Naive thymus-derived CD8-positive, alpha-beta T cell (primary cell): ENCODE measurements at places on chromosomes 3 and 15.

DNA sequence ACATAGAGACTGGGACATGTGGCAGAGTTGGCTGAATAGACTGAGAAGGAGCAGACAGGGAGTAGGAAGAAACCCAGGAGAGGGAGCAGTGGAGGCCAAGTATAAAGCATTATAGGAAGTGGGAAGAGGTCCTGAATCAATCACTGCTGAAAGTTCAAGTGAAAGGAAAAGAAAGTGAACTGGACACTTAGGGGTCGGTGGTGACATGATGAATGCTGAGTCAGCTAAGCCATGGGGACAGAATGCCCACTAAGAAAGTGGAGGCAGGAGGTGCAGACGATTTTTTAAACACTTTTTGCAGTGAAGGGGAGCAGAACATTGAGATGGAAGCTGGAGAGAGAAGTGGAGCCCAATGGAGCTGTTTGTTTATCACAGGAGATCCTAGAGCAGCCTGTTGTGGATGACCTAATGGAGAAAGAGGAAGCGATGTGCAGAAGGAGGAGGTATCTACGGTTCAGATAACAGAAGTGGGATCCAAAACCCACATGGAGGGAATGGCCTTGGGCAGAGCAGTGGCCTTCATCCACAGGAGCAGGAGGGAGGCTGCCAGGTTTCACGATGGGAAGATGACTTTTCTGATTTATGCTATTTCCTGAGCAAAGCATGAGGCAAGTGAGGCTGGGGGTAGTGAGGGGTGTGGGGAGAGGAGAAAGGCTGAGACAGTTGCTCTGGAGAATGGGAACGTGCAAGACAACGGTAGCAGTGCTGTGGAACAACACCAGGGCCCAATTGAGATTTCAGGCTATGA is 208.2 kb downstream of the RPLP1 start:
- no peak for DNase-seq

DNA sequence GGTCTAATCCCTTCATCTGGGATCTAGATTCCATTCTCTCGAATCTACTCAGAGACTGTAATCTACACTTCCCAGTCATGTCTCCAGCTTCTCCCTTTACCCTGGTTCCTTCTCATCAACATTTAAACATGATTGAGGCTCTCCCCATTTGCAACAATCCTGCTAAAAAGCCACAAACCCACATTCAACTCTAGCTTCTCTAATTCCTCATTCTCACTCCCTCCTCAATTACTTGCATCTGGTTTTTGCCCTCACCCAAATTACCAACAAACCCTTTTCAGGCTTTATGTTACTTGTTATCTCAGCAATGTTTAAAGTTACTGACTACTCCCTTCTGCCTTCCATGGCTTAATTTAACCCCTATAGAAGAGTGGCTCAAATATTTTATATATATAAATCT is 11.5 kb downstream of the ETFA start:
- DNase-seq, result no peak

- no peak for DNase-seq
Measured at GRCh38 chr3:13610006-13610570, 61.2 kb downstream of the FBLN2 start.

GRCh38 chr15:39743611-39744010 is 39.0 kb downstream of the FSIP1 start:
- DNase-seq, result no peak

- no peak for DNase-seq
Measured at GRCh38 chr3:20511863-20512505, 326.0 kb upstream of the SGO1 start.

- DNase-seq, result no peak
Measured at GRCh38 chr15:25947323-25948314, 84.5 kb upstream of the ATP10A start.

- no peak for DNase-seq
Measured at GRCh38 chr3:126542340-126543241, 16.1 kb downstream of the C3orf22 start.

DNA sequence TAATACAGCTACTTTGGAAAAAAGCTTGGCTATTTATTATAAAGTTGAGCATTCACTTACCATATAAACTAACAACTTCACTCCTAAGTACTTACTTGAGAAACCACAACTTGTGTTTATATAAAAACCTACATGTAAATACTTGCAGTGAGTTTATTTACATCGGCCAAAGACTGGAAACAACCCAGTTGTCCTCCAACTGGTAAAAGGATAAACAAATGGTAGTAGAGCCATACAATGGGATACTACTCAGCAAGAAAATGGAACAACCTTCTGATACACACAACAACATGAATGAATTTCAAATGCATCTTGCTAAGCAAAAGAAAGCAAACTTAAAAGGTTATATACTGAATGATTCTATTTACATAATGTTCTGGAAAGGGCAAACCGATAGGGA is 63.7 kb downstream of the SLC7A14 start:
- DNase-seq, result no peak

DNA sequence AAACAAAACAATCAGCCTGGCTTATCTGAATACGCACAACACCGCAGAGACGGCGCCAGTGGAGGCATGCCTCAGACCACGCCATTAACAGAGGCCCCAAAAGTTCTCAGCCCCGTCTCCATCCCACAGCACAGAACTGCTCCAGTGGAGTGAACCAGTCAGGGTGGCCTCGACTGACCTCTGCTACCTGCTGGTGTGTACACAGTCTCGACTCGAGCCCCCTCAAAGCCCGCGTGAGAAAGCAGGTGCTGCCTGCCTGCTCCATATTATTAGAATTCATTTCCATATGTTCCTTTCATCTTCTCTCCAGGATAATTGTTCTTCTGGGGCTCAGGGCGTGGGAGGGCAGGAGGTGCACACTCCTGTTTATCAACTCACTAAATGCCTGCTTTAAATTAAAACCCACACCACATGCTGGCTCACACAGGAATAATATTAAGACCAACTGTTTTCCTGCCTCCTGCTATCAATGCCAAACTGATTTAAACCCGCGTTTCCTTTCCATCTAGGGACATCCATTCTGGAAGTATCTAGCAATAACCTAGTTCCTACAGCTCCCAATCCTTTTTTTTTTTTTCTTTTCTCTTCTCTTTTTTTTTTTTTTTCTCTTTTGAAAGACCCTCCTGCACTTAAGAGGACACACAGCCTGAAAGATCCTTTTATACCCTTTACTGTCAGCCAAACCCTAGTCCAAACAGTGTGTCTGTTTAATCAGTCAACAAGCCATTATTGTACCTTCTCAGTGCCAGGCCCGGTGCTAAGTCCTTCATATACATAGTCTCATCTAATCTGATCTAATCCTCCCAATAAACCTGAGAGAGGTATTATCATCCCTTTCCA is 101.2 kb downstream of the TLE3 start:
- DNase-seq, result no peak

- DNase-seq, result no peak
Measured at GRCh38 chr15:68814596-68814995, 6.1 kb downstream of the ANP32A start.

DNA sequence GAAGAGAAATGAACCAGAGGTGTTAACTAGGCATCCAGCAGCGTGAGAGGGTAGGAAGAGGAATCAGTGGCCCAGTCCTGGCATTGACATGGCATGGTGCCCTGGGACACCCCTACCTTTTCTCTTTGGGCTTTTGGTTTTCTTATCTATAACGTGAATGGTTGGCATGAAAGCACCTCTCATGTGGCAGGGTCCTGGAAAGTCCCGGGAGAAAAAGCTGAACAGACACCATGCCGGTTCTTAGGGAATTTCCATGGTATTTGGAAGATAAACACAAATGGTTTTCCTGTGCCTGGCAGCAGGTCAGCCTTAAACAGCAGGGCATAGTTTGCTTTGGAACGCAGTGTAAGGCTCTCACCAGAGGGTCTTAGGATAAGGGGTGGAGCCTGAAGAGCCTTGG is 15.4 kb downstream of the ARNT2 start:
- no peak for DNase-seq

DNA sequence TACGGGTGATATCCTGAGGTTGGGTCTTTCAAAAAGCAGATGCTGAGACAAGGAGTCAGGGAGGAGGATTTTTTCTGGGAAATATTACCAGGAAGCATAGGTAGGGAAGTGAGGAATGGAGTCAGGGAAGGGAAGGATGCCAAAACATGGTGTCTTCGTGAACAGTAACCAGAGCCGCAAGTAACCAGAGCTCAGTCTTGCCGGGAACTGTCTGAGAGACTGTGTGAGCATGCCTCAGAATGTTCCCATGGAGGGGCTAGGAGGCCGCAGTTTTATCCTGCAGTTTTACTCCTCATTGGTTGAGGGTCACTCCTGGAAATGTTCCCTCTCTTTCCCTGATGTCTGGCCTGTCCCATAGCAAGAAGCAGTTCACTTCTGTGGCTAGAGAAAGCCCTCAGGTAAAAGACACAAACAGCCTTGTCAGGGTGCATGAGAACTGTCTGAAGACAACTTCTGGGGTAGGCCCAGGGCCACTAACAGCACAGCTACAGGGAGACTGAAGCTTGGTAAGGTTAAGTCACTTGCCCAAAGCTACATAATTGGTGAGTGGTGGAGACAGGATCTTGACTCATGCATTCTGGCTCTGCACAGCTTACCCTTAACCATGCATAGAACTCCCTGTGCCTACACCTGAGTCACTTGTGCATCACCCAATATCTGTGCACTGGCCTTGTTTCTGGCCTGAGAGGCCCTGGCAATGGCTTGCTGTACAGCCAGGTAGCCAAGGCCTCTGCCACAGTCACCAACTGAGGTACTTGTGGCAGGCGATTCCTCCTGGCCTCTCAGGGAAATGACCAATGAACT is 76.3 kb upstream of the FRMD4B start:
- DNase-seq, result no peak
